ENCODE measurements at places on chromosomes 6 and 20.

- no peak for DNase-seq
Observed at GRCh38 chr6:138972226-138972665, 15.8 kb downstream of the REPS1 start.

- DNase-seq = no peak
Observed at GRCh38 chr6:31797588-31797987, 2.0 kb upstream of the VARS1 start.

- DNase-seq = no peak
Observed at GRCh38 chr6:56357616-56358373, 110.4 kb upstream of the COL21A1 start.

GRCh38 chr20:42461965-42462593 lies 727.6 kb downstream of the PTPRT start:
- DNase-seq = no peak

DNA sequence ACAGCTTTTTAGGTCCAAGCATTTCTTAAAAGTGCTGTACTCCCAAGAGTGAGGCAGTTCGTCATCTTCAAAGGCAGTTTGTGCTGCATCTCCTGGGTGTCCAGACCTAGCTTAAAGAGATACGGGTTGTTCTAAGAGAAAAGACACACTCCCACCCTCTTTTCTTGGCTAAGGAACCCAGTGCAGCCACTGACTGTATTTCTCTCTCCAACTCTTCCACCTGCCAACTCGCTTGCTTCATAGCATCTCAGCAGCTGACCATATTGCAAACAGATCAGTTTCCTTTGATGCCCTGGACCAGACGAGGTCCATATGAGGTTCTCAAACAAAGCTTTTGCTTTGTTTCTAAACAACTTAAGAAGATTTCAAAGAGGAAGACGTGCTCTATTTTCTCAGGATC lies 101.1 kb downstream of the ISM1 start:
- no peak for DNase-seq

- DNase-seq = peak; percentile 67
Observed at GRCh38 chr20:45095805-45096238, 5.1 kb downstream of the KCNS1 start.

DNA sequence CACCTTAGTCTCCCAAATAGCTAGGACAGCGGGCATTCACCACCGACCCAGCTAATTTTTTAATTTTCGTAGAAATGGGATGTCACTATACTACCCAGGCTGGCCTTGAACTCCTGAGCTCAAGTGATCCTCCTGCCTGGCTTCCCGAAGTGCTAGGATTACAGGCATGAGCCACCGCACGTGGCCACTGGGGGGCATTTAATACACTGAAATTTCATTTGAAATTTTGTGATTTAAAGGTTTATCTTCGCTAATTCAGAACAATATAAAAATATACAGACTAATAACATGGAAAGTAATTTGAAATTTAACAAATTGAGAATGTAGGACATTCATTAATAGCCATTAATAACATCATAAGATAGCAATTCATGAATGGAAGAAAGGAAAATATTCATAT lies 20.5 kb upstream of the TBC1D32 start:
- no peak for DNase-seq

DNA sequence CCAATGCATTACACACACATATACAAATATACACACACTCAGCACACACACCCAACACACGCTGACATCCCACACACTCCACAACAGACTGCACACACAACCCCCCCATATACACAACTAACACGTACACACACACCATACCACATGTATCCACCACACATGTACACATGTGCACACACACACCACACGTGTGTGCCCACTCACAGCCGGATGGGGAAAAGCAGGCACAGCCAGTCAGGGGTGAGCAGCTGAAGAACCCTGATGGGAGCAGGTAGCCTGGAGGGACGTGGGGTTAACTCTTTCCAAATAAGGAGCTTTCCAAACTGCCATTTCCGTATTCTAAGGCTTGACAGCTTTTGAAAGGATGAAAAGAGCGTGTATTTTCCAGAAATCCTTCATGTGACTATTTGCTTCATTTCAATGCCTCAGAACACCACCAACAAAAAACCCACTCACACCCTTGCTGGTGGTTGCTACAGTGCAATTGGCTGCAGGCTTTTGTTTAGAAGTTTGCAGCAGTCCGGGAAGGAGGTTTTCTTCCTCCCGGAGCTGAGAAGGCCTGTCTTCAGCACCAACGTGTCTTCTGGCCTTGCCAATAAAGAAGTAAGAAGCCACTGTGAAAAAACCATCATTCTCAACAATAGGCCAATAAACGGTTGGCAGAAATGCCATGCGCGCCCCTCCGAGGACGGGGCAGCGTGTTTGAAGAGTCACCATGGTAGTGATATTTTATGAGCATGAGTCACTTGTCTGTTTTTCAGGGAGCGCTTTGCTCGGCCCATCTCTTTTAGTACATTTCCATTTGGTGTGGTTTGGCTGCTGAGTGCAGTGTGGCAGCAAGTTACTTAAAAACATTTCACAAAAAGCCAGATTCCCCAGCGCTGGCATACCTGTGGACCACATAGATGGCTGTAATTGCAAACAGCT lies 131.3 kb upstream of the GMDS start:
- DNase-seq = peak; percentile 79

GRCh38 chr6:3789018-3789895 lies 37.7 kb upstream of the PXDC1 start:
- DNase-seq = no peak
